ENCODE measurements at places on chromosomes 7 and 10. TPM values are rescaled to one million over a fixed set of nuclear protein-coding genes. Genes with fewer than 3 reads are reported as not detected.

CALY gene
- 1.8 TPM for total RNA-seq

IFIT5 gene
- total RNA-seq, result 20.8 TPM

COL28A1 gene
- 0.35 TPM for total RNA-seq

PNLIP gene
- not detected for total RNA-seq

HMX3 gene
- total RNA-seq, result not detected

DIP2C gene
- 4.1 TPM for total RNA-seq

NODAL gene
- total RNA-seq, result not detected

RSPH10B2 gene
- total RNA-seq, result 0.39 TPM

PPP1R3A gene
- total RNA-seq, result not detected

SLC39A12 gene
- not detected for total RNA-seq

All from CD4-positive, CD25-positive, alpha-beta regulatory T cell (primary cell).